ENCODE measurements at places on chromosomes 11 and 22.

DNA sequence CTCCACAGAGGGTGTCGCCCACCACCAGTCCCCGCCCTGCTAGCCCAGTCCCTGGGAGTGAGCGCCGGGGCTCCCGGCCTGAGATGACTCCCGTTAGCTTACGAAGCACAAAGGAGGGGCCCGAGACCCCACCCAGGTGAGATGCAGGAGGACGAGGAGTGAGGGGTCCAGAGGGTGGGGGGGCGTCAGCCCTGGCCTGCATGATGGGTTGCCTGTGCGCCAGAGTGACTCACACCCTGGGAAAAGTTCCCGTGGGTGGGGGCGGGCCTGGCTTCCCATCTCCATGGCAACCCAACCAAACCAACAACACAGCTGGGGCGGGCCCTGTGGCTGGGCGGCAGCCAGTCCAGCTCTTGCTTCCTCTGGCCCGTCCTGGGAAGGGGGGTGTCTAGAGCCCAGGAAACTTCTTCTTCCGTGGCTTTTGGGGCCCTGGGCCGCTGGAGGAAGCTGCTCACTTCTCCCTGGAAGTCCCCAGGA, 4.5 kb downstream of the GAS2L1 start:
- no peak for DNase-seq

GRCh38 chr11:31968461-31969358, 122.2 kb upstream of the RCN1 start:
- DNase-seq = no peak

- DNase-seq = no peak
Measured at GRCh38 chr11:110907629-110908028, 195.4 kb upstream of the ARHGAP20 start.

DNA sequence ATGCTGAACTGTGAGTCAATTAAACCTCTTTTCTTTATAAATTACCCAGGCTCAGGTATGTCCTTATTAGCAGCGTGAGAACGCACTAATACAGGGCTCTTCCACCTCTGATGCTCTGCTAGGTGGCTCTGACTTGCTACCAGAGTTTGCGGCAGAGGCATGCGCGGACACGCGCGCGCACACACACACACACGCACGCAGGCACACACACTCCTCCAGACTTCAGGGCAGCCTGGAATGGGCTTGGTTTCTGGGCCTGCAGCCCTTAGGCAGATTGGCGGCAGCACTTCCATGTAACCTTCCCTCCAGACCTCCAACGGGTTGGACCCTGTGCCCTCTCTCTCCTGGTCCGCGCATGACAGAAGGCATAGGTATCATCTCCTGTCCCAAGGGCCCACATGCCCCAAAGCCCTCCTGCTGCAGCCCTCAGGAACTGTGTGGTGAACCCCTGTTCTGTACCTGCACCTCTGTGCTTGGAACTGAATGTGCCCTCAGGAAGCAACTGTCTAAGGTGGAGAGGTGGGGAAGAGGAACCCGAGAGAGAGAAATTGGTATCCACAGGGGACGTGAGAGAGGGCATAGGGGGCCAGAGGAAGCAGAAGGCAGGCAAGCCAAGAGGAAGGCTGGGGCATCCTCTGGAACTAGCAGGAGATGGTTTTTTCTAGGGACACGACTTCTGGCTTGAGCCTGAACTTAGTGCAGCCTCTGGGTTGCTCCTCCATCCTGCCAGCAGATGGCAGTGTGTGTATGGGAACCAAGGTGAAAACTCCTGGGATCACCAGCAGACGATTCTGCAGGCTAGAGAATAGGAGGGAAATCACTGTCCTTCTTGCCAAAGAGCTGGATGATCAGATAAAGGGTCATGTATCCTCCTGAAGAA, 23.4 kb upstream of the RIC3 start:
- peak; percentile 36 for DNase-seq

DNA sequence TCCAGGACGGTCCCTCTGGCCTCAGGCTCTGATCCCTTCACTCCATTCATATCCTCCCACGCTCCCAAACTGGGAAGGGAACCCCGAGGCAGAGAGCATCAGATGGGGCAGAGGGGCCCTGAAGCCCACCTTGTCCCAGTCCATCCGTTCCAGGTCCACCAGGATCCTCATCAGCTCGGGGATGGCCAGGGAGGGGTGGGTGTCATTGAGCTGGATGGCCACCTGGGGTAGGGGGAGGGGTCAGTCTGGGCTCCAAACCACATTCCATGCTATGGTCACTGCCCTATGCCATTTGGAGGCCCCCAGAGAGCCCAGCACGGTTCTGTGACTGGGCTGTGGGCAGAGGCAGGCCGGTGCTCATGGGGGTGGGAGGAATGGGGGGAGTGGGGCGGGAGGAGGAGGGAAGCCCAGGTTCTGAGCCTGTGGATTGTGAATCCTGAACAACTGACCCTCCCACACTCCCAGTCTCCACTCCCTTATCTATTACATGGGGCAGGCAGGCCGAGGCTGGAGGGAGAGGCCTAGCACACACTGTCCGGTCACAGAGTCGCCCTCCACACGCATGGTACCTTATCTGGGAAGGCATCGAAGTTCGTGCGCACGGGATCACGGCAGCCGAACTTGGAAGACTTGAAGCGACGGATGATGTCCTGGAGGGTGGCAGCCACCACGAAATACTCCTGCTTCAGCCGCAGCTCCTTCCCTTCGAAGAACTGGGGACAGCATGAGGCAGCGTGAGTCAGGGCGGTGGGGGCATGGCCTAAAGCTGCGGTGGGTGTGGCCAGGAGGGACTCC, 5.5 kb downstream of the PYGM start:
- no peak for DNase-seq

GRCh38 chr11:103862802-103863174, 173.7 kb upstream of the DDI1 start:
- DNase-seq = no peak

GRCh38 chr11:122668562-122669090, 13.1 kb downstream of the UBASH3B start:
- DNase-seq = no peak

DNA sequence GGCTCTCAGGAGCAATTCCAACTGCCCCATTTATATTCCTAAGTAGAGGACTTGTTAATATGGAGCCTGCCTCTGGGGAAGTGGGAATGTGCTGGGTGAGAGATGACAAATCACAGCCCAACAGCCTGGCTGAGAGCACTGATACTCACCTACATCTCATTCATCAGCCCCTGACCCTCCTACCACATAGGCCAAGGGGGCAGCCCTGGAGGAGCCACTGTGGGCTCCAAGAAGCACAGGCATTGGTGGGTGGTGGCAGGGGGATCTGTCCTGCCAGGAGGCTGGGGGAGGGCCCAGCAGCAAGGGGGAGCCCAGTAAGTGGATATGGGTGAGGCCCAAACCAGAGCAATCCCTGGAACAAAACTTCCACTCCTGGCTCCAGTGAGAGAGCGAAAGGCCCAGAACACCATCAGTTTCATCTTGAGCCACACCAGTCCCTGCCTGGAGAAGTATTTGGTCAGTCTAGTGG, 79.7 kb downstream of the BUD13 start:
- DNase-seq = no peak

DNA sequence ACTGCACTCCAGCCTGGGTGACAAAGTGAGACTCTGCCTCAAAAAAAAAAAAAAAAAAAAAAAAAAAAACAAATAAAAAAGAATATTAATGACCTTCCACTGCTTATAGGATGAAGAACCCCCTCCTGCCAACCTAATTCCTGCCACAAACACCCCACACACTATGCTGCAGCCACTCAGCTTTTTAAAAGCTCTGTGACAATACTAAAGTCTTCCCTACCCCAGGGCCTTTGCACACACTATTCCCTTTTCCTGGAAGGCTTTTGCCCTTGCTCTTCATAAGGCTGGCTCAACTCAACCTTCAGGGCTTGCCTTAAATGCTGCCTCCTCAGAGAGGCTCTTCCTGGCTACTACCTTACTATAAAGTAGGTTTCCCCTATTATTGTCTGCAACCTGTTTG, 10.8 kb upstream of the KCNJ11 start:
- no peak for DNase-seq

GRCh38 chr11:924406-925157, 1.1 kb upstream of the AP2A2 start:
- no peak for DNase-seq

- no peak for DNase-seq
Measured at GRCh38 chr22:38900677-38901076, 28.7 kb upstream of the CBX6 start.

DNA sequence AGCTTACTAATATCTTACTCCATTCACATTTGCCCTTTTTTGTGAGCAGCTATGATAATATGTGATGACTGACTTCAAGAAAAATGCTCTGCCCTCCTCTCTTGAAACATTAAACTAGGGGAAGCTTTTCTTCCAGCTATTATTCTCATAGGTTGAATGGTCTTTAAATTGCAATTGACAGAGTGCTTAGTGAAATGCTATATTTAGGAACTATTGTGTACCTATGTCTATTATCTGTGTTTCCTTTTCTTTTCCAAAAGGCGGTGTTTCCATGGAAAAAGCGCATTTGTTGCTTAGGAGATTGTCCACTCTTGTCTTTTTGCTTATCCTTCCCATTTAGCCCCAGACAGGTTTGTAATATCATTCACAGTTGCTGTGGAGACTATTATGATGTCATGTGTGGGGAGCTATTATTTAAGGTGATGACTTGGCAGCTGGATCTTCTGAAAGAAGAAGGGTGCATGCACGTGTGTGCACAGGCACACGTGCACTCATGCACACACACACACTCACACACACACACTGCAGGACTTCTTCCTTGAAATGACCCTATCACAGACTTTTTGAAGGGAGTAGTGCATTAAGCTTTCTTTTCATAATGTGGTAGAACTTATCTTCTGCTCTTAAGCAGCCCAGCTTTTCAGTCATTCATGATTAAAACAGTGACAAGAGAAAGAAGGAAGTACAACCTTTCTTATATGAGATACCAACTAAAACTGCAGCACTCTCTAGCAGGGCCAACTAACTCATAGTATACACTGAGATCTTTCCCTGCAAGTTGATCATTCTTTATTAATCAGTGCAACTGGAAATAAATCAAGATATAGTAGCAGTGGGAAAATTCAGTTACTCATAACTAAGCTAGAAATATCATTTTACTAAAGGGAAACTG, 340.8 kb upstream of the MTNR1B start:
- peak; percentile 93 for DNase-seq

DNA sequence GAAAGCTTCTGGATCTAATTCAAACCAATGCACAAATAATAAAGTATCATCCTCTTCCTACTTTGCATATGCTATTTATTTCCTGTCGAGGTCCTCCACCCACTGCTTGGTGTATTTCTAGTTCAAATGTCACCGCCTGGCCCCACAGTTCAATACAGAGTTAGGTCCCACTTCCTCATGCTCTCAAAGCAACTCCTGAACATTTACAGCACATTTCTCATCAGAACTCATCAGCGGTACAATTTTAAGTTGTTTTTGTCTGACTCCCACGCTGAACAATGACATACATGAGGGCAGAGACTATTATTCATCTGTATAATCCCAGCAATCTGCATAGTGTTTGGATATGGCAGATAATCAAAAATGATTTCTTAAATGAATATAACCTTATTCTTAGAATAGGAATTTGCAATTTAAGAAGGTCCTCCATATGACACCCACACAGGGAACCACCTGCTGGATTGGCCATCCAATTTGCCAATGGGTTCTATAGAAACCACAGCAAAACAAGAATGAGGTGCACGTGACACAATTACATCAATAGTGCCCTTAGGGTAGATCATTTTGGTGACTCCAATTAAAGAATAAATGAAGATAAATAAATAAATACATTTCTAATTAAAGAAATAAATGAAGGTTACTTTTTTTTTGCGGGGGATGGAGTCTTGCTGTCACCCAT, 54.2 kb downstream of the SLC25A17 start:
- DNase-seq = no peak

GRCh38 chr11:117842131-117842941, 17.8 kb upstream of the FXYD2 start:
- no peak for DNase-seq

- no peak for DNase-seq
Measured at GRCh38 chr11:85758480-85759039, 52.4 kb downstream of the SYTL2 start.

DNA sequence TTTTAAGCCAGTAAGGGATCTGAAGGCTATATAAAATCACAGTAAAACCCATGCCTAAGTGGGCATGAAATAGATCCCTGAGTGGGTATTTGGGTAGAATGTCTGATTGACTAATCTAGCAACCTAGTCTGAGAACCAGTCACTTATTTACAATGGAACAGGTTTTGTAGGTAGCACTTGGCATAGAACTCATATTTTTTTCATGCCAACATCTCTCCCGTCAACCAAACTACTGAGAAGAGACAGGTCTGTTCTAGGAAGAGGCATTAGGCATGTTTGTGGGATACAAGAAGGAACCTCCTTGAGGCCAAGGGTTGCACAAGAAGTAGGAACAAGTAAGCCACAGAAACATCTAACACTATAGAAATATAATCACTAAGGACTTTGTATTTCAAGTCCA, 840.4 kb upstream of the TENM4 start:
- no peak for DNase-seq

DNA sequence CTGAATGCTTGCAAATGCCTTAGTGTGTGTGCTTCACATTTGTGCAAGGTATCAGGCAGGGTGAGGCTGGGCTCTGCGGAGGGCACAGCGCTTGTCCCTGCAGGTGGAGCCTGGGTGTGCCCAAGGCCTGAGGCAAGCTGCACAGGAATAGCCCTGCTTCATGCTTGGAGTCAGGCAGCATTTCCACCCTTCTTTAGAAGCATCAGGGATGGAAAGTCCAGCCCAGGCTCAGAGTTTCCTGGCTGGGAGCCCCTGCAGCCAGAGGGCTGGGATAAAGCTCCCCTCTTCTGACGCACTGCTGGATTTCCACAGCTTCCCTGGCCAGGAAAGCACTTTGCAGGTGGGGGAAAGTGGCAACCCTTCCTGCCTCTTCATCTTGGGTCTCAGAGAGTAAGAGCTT, 63.4 kb downstream of the GALNT18 start:
- DNase-seq = no peak

GRCh38 chr11:2463766-2464277, 19.0 kb downstream of the KCNQ1 start:
- DNase-seq = no peak

- no peak for DNase-seq
Measured at GRCh38 chr11:33893711-33894397, 2.0 kb upstream of the LMO2 start.

DNA sequence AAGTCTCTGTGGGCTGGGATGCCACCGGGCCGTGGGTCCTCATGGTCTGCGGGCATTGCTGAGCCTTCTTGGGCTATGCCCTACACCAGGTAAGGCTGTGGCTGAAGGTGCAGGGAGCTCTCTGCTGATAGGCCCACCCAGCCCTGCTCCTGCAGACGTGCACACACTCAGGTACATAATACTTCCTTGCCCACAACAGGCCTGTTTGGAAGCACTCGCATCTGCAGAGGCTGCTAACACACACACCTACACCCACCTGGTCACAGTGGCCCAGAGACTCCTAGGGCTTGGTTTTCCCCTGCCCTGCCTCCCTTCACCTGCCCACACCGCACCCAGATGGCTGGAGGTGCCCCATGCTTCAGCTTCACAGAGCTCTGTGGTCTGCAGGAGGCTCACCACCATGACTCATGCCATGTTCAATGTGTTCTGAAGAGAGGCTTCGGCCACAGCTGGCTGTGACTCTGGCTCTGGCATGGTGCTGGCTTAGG, 72.8 kb upstream of the KCNQ1OT1 start:
- DNase-seq = no peak

Data from NCI-H774 (cell line).